ENCODE measurements at places on chromosomes 3 and 15.

DNA sequence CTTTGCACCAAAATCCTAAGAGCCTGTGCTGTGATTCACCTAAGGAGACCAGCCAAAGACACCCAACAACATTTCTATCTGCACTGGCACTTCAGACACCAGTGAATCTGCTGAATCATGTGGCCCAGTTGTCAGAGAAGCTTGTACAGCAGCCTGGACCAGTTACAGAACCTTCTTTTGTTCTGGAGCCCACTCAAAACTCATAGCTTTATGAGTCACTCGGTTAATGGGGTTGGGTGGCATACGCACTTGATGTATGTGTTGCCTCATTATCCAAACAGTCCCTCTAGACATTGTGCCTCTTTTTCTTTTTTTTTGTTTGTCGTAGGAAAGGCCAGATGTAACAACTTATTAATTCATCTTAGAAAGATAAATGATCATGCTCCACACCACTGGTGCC is 25.6 kb upstream of the GOLGA6L2 start:
- DNase-seq, result no peak

DNA sequence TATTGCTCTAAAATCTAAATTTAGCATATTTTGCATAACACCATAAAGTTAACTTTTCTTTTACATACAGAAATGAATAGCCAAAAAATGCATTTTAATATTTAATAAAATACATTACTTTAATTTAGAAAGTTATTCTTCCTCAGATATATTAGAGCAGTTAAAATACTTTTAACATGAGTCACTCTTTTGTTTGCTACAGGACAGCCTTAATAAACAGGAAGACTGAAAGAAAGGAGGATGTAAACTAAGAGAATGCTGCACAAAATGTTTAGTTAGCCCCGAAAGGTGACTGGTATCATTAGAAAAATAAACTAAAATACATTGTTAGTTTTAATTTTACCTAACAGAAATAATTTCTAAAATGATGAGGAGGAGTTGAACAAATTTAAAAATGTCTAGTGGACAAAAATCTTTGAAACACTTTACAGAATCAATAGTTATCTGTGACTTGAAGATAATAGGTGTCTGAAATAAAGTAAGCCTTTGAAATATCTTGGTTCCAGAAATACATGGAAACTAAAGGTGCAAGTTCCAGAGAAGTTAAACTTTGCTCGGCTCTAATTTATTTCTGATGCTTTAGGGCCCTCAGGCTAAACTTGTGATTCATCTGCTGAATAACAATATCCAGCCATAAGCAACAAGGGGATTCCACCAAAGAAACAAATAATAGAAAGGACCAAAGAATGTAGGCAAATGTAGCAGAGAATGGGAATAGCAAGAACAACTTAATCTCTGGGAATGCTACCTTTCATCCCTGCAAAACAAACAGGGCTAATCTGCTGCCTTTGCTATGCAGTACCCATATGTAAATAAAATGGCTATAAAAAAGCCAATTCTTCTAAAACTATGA is 138.3 kb upstream of the UBP1 start:
- DNase-seq, result no peak

- DNase-seq, result no peak
Measured at GRCh38 chr3:105316331-105316730, 50.4 kb upstream of the ALCAM start.

DNA sequence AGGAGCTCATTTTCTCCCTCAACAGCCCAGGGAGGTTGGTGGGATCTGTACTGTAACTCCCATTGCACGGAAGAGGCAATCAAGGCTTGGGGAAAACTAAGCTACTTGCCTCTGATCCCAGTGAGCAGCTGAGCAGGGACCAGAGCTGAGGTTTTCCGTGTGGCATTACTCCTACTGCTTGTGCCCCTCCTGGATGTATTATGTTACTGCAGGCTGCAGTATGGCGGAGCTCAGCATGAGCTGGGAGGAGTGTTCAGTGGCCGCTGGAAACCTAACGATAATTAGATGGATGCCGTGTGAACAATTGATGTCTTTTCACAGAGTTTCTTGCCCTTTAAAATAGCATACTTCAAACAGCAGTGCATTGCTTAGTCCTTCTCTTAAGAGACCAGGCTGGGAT is 2.0 kb upstream of the TPRG1 start:
- DNase-seq, result peak; percentile 71

DNA sequence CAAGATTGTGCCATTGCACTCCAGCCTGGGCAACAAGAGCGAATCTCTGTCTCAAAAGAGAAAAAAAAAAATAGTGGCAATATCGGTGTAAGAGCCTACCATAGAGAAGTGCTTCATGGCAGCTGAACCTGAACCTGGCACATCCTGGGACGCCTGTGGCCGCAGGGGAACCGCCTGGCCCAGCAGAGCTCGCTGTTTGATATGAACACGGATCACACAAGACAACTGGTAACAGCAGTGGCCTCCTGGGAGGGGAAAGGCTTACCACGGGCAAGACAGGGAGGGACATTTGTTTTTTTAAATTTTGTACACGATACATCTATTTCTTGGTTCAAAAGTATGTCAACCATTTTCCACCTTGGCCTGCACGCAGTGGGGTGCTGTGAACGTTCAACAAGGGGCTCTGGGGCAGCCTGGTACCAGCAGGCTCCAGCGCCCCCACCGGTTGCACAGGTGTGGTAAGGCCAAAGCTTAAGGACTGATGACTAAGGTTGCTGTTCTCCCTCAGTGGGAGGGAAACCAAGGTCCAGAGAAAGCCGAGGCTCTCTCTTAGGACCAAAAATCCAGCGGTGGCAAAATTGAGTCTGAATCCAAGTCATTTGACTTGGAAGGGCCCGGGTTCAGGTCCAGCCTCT is 21.7 kb upstream of the EPHB3 start:
- DNase-seq, result peak; percentile 82

- peak; percentile 79 for DNase-seq
Measured at GRCh38 chr15:73366766-73367623, 1.8 kb downstream of the HCN4 start.

DNA sequence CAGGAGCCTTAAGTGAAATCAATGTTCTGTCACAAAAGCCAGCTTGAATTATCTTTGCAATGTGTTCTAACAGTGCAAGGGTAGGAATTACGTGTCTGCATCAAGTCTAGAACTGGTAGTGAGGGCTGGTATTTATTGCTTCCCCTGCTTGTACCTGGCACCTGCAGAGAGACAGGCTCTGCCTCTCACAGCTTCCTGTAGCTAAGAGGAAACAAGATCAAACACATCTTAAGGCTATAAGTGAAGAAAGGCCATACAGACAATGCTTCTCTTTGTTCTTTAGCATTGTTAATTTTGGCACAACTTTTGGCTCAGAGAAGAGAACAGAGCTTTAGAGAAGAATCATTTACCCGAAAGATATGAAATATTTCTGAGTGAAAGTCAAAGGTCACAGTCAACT is 479.9 kb downstream of the GRM7 start:
- DNase-seq, result no peak

GRCh38 chr15:92570391-92570790 is 85.2 kb downstream of the FAM174B start:
- DNase-seq, result no peak

GRCh38 chr3:187896646-187897045 is 151.4 kb upstream of the BCL6 start:
- DNase-seq, result no peak

- no peak for DNase-seq
Measured at GRCh38 chr15:69344238-69344637, 45.5 kb downstream of the PAQR5 start.

DNA sequence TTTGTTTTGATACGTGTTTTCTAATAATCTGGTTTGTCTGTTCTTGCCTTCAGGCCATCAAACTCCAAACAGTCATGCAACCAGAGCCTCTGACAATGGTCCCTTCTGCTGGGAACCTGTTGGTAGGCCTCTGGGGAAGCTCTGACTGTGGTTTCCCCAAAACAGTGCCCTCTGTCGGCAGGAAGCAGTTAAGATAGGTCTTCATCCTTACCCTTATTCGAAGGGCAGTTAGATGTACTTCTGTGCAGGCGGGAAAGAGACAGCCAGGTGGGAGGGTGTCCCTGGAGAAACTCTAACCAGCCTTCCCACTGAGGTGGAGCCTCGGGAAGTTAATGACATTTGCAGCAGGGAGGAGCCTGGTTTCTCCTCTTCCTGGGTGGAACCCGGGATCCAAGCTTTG is 81.6 kb upstream of the CHMP2B start:
- DNase-seq, result peak; percentile 89

DNA sequence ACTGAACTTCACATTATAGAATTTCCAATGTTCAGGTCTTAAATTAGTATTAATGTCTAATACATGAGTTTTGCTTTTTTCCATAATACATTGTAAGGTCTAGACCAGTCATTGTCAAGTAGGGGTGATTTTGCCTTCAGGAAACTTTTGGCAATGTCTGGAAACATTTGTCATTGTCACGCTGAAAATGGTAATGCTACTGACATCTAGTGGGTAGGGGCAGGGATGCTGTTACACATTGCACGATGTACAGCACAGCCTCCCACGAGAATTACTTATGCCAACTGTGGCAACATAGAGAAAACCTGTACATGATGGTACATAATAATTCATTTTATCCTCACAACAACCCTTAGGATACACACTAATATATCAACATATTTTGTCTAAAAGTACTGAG is 384.1 kb downstream of the CADM2 start:
- peak; percentile 43 for DNase-seq

GRCh38 chr3:34533451-34533850 is 735.0 kb downstream of the PDCD6IP start:
- no peak for DNase-seq

GRCh38 chr3:128447561-128448013 is 19.1 kb downstream of the DNAJB8 start:
- DNase-seq, result no peak

DNA sequence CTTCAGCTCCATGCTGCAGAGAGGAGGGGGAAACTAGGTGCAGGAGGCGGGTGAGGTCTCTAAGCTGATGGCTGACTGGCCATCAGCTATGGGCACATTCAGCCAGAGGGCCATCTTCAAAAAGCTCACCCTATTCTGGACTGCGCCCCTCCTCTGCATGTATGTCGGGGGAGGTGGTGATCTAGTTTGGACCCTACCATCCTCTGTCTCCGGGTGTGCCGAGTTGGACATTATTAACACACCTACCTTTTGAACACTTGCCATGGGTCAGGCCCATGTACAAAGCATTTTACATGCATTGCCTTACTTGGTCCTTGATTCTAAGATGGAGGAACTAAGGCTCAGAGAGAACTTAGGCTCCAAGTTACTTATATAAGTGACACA is 1.4 kb downstream of the NISCH start:
- no peak for DNase-seq

Data from endodermal cell (in vitro differentiated cells).